ENCODE measurements at places on chromosomes 5 and 9.
A peak's percentile ranks its signal among the peaks of the same experiment; 100 is the strongest.

DNA sequence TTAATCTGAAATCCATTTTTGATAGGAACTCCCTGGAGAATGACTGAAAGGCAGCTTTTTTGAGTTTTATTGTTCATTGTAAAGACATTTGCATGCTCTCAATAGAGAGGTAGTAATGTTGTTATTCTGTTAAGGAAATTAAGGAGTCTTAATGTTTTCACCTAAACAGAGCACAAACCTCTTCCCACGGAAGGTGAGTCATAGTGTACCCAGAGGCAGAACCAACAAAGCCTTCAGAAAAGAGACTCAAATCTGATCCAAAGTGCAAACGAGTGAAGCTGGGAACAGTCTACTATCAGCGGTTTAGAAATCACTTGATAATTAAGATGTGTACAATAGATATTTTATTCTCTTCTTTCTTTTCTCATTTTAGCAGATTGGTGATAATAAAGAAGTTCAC is 470.5 kb downstream of the PLK2 start:
- DNase-seq = no peak

- no peak for DNase-seq
These were observed 382 bp upstream of the CDKN2B start for GRCh38 chr9:22009506-22009867.

DNA sequence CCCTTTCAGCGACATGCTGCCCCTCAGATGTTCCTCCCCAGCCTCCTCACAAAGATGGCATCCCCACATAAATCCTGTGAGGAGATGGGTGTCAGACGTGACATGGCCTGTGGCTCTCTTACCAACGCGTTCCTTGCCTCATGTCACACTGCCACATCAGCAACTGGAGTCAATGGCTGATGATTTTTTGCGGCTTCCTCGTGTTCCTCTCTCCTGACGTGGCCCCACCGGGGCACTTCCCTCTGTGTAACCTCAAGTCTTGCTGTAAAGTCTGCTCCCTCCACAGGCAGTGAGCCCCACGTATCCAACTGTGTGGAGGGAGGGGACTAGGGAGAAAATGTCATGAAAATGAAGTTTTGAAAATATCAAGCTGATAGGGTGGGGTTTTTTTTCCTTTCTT is 53.2 kb upstream of the SHISAL2B start:
- no peak for DNase-seq

DNA sequence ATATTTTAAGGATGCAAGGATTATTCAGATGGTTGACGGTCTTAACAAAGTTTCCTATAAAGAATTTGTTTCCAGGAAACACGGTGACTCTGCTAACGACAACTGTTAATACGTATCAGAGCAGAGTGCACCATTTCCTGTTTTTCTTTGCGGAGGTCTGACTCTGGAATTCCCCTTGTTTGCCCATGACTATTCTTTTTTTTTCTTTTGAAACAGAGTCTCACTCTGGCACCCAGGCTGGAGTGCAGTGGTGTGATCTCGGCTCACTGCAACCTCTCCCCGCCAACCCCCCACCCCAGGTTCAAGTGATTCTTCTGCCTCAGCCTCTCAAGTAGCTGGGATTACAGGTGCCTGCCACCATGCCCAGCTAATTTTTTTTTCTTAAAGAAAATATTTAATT is 115.9 kb downstream of the CDC42SE2 start:
- no peak for DNase-seq

DNA sequence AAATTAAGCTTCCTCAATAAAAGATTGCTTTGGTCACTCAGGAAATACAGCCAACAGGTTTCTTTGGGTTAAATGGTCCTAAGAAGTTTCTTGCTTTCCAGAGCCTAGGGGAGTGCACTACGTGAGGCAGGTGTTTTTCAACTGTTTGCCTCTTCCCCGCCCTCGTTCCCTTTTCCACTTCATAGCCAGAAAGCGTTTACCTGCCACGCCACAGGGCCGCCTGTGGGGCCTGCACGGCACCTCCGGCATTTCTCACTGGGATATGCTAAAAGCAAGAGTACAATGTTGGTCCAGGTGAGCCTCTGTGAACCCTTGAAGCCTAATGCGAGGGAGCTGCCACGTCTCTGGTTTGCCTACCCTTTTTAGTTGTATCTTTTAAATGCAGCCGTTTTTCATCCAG is 167.6 kb upstream of the OTULINL start:
- DNase-seq = no peak

DNA sequence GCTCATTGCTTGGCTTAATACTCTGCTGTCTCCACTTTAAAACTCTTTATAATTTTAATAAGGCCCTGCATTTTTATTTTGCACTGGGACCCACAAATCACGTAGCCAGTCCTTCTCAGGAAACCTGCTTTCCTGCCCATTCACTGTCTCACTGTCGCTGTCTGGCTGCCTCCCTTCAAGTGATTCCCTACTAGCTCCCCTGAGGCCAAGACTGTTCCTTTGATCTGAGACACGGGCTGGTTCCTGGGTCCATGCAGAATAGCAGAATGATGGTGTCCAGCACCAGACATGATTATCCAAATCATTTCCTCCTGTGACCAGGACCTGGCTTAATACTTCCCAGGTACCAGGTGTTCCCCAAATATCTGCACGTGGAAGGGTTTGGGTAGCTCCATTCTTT is 597.1 kb upstream of the KLF4 start:
- DNase-seq = no peak

DNA sequence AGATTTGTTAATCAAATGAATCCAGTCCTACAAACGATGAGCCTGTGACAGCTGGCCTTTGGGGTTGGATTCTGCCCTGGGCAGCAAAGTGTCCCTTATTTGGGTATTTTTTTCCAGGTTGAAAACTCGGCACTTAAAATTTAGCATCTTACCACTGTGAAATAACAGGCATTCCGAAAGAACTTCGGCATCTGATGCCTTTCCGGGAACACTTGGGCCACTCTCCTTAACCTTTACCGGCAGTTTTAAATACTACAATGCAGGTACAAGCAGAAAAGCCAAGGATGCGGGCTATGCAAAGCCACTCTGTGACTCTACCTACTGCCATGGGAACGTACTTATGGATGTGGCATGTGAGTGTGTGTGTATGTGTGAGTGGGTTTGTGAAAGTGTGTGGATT is 1.0 kb upstream of the RASGRF2 start:
- no peak for DNase-seq

GRCh38 chr5:127411381-127411780 is 106.1 kb upstream of the PRRC1 start:
- DNase-seq = no peak

- DNase-seq = peak; percentile 35
These were observed at the start of gene FER for GRCh38 chr5:108747774-108748400. Gene FER, plus strand, starts transcription at chr5:108747897. Its CDS starts 50,286 bp downstream, at chr5:108798183.

- no peak for DNase-seq
These were observed 155.4 kb upstream of the CLINT1 start for GRCh38 chr5:158014372-158014771.

- no peak for DNase-seq
These were observed 52.3 kb upstream of the TBCA start for GRCh38 chr5:77828445-77828844.

DNA sequence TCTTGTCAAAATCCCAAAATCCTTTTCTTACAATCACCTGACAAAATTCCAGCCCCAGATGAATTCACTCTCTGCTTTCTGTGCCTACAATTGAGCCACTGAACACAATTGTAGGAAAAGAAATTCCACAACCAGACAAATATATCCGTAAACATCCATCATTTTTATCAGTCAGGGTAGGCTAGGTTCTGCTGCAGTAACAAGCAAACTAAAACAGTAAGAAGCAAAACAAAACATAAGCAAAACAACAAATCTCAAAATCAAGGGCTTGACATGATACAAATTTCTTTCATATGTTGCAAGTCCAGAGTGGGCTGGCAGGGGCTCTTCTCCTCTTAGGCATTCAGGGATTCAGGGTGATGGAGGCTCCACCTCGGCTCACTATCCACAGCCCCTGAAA is 114.2 kb upstream of the MAN2A1 start:
- no peak for DNase-seq

- no peak for DNase-seq
These were observed 721.2 kb upstream of the COX7C start for GRCh38 chr5:85896514-85896913.

GRCh38 chr9:130263601-130264413 is 1.8 kb upstream of the HMCN2 start:
- DNase-seq = no peak

- DNase-seq = peak; percentile 3
These were observed 46.1 kb downstream of the MRPL36 start for GRCh38 chr5:1753490-1753889.

DNA sequence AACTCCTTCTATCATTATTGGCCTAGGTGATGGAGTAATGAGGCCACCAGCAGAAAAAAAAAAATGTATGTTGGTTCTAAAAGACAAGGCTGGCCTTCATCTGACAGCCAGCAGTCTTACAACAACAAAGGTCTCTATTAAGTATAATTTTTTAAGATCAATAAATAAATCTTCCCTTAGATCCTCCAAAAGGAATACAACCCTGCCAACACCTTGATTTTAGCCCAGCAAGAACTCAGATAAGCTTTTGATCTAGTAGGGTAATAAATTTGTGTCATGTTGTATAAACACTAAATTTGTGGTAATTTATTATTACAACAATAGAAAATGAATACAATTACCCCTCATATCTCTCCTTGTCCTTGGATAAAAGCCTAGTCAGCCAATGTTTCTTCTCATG is 633.2 kb upstream of the FAM174A start:
- DNase-seq = no peak

Measured in femur (tissue), 1 donor.